ENCODE measurements at places on chromosomes 6 and 20.

- DNase-seq, result no peak
Measured at GRCh38 chr6:71107911-71108420, 151.1 kb upstream of the B3GAT2 start.

DNA sequence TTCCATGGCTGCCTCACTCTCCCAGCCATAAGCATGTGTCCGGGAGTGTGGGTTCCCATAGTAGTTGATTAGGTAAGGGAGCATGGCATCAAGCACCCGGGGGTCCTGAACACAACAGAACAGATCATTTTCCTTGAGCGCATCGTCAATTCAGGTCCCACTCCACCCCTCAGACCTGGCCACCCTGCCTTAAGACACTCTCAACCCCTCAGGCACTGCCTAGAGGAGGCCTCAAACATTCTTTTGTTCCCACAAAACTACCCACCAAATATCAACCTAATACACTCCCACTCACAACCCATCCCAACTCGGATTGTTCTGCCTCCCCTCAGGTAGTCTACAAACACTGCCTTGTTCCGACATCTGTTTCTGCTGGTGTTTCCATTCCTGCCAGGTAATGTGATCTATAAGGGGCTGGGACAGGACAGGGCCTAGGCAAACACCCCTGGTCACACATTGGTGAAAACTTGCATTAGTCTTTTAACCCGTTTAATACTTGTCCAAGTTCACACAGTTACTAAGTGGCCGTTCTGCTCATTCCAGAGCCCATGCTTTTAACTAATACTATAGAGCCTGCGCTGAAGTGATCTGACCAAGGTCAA is 1.4 kb downstream of the NFS1 start:
- no peak for DNase-seq

DNA sequence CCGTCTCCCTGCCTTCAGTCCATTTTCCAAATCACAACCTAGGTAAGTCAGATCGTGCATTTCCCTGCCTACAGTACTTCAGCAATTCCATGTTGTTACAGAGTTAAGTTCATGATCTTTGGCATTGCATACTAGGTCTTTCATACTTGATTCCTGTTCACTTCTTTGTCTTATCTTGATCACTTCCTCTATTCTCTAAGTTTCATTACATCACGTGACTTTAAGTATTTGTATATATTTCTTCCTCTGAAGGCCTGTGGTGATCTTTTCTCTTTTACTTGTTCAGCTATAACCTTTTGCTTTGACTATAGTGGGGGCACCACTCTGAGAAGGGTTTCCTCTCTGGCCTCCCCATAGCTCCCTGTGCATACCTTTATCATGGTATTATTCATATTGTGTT is 100.2 kb downstream of the TRMT11 start:
- DNase-seq, result no peak

DNA sequence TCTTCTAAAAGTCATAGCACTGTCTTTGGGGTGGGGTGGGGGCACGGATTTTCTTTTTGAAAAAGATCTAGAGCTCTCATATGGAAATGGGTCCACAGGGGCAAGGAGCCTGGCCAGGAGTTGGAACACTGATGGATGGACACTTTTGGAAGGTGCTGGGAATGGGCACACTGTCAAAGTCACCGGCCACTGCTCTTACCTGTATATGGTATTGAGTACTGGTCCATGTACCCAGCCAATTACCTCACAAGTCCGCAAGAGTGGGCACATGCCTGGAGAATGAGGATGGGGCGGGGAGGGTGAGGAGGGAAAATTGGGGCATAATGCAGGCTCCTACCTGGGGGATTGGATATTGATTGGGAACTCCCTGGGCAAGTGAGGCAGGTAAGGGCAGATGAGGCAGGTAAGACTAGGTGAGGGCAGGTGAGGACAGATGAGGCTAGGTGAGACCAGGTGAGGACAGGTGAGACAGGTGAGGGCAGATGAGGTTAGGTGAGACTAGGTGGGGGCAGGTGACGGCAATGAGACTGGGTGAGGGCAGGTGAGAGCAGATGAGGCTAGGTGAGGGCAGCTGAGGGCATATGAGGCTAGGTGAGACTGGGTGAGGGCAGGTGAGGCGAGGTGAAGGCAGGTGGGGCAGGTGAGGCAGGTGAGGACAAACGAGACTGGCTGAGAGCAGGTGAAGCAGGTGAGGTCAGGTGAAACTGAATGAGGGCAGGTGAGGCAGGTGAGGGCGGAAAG is 167.9 kb downstream of the NRN1 start:
- no peak for DNase-seq

GRCh38 chr6:90241229-90241880 is 55.3 kb downstream of the BACH2 start:
- DNase-seq, result no peak

Data from ecto neural progenitor cell (in vitro differentiated cells).